ENCODE measurements at places on chromosomes 5 and 9.

GRCh38 chr5:122064992-122065391 is 13.1 kb downstream of the LOX start:
- no peak for DNase-seq

GRCh38 chr5:121257621-121258020 is 594.1 kb upstream of the FTMT start:
- no peak for DNase-seq

DNA sequence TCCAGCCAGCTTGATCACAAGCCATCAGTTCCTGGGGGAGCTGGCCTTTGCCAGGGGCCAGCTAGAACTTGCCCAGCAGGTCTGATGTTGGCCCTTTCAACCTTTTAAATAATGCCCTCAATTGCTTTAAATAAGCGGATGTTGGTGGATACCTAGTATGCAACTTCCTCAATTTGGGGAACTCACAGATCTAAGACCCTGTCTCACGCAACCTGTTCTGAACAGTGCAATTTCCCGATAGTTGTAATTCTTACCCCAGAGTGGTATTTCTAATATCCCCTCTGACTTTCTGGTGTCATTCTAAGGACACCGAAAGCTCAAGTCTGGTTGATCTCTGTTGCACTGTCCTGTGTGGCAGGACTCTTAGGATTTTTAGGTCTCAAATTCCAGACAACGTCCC is 23.1 kb downstream of the GALNT12 start:
- no peak for DNase-seq

- DNase-seq = no peak
These were observed 406.6 kb downstream of the MAT2B start for GRCh38 chr5:163912046-163912445.

GRCh38 chr9:35511453-35511852 is 21.5 kb downstream of the RUSC2 start:
- DNase-seq = no peak

DNA sequence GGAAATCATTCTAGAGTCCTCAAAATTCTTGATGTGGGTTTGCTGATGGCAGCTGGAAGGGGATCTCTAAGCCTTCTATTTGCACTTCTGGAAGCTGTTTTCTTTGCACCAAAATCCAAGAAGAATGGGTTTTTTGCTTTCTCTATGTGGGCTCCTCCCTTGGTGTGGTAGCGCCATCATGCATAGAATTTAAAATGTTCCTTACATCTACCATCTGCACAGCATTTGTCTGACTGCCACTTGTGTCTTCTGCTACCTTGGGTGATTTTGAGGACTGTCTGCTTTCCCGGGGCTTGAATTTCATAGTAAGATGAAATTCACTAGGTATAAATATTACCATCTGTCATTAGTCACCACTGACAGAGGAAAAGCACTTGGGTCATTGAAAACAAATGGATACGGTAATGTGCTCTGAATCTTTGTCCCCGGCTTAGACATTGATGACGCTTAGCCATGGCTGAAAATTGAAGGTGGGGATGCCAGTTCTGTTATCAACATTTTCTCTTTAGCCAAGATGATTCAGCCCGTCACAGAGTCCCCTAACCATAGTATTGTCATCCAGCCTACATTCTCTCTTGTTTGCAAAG is 30.0 kb downstream of the SNX30 start:
- DNase-seq = no peak

GRCh38 chr5:154788212-154788611 is 33.0 kb downstream of the LARP1 start:
- DNase-seq = no peak

- DNase-seq = no peak
These were observed 194.2 kb downstream of the NSG2 start for GRCh38 chr5:174239718-174240117.

- no peak for DNase-seq
These were observed 19.0 kb upstream of the C1QTNF3 start for GRCh38 chr5:34061993-34062392.

DNA sequence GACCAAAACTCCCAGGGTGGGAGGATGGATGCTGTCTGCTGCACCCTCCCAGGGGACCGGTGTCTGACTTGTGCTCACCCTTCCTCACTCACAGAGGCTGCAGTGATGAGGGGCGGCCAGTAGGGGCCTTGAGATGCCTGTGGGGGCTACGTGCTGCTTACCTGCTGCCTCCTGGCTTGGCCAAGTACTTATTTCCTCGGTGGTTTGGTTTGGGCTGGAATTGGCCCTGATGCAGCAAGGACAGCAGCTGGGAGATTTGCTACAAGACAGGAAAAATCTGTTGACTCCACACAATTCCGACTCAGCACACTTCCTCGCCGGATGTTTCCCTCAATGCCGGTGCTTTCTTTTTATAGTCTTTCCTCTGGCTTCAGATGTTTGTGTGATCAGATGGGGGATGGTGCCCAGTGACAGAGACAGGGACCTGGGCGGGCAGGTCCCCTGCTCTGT is 6.6 kb downstream of the PCDH12 start:
- DNase-seq = no peak

- DNase-seq = no peak
These were observed 84.4 kb downstream of the RAPGEF6 start for GRCh38 chr5:131550606-131551005.

GRCh38 chr9:129023036-129023907 is 4.9 kb downstream of the SH3GLB2 start:
- no peak for DNase-seq

DNA sequence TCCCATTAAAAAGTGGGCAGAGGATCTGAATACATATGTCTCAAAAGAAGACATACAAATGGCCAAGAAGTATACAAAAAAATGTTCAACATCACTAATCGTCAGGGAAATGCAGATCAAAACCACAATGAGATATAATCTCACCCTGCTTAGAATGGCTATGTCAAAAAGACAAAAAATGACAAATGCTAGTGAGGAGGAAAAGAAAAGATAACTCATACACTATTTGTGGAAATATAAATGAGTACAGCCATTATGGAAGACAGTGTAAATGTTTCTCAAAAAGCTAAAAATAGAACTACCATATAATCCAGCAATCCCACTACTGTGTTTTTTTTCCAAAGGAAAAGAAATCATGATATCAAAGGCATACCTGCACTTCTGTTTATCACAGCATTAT is 450.7 kb downstream of the EFNA5 start:
- no peak for DNase-seq

GRCh38 chr5:1546556-1546955 is 22.8 kb upstream of the LPCAT1 start:
- DNase-seq = no peak

DNA sequence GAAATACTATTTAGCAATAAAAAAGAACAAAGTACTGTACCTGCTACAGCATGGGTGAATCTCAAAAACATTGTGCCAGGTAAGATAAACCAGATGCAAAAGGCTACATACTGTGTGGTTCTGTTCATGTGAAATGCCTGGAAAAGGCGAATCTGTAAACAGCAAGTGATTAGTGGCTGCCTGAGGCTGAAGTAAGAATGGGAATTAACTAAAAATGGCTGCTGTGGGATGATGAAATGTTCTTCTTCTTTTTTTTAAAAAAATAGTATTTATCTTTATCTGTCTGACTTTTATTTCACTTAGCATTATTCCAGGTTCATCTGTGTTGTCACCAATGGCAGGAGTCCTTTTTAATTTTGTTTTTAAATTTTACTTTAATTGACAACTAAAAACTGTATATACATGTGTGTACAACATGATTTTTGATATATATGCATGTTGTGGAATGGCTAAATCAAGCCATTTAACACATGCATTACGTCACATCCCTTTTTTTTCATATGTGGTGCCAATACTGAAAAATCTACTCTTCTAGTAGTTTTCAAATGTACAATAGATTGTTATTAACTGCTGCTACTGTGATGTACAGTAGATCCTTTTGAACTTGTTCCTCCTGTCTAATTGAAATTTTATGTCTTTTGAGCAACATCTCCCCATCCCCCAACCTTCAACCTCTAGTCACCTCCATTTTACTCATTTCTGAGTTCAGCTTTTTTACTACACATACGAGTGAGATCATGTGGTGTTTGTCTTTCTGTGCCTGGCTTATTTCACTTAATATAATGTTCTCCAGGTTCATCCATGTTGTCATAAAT is 62.9 kb upstream of the TNFAIP8 start:
- DNase-seq = no peak

- DNase-seq = no peak
These were observed 224.6 kb downstream of the AGTPBP1 start for GRCh38 chr9:85516976-85517637.

DNA sequence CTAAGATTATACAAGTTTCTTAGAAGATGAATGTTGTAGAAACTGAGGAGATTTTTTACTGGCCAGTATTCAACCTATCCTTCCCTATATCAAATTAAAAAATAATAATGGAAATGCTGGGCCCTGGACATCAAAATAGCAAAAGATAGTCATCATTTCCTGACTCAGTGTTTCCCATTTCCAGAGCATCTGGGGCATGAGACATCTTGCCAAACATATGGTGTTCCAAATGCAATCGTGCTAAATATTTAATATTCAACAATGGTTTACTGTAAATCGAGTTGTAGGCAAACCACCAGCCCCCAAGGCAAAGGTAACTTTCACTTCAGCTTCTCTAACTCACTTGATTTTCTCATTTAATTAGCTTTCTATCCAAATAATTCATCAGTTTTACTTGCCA is 152.9 kb downstream of the FRMD3 start:
- DNase-seq = no peak

DNA sequence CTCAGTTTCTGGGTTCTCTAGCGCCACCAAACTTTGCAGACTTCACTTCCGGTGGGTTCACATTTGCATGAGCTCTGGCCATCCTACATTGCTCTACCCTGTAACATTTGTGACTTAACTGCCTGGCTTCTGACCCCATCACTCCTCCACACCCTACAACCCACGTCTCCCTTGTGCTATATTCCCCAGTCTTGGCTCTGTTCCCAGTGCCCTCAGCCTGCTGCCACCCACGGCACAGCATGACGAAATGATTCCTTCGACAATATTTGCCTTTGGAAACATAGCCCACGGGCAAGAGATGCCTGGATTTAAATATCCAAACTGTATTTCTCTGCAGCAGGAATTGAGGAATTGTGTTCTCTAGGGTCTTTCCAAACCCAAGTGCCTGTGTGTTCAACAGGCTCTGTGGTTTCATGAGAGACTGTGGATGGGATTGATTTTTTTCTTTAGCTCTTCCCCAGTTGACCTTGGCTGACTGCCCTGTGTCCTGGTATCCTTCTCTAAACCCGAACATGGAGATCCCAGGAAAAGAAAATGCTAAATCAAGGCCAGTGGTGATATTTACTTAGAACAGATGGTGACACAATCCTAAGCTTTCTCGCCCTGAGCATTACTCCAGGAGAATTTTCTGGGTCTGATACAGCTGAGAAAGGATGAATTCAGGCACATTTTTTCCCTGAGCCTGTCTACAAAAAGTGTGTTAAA is 44.4 kb upstream of the GRIA1 start:
- DNase-seq = no peak

DNA sequence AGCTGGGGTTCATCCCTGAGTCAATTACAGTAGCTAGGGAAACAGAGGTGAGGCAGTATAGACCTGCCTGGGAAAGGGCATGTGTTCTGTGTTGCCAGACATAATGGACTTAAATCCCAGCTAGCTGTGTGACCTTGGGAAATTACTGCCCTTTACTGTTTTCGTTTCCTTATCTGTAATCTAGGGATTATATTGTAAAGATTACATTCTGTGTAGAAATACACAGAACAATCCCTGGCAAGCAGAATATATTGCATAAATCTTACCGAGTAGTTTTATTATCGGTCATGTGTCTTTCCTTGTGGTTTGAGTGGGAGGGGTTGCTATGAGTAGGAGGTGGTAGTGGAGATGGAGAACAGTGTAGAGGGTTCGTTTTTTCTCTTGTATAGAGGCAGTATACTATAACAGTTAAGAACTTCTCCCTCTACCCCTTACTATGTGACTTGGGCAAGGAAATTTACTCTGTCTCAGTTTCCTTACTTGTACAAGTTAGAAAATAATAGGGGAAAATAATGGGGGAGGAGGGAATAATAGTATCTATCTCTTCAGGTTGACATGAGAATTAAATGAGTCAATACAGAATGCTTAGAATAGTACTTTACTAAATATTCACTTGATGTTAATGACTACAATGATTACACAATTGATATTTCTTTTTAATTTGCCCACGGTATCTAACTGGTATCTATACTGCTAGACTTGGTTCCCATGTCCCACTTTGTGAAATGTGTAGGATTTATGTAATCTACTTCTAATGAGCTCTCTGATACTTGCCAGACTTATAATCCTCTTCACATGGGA is 7.1 kb upstream of the DMXL1 start:
- DNase-seq = no peak

DNA sequence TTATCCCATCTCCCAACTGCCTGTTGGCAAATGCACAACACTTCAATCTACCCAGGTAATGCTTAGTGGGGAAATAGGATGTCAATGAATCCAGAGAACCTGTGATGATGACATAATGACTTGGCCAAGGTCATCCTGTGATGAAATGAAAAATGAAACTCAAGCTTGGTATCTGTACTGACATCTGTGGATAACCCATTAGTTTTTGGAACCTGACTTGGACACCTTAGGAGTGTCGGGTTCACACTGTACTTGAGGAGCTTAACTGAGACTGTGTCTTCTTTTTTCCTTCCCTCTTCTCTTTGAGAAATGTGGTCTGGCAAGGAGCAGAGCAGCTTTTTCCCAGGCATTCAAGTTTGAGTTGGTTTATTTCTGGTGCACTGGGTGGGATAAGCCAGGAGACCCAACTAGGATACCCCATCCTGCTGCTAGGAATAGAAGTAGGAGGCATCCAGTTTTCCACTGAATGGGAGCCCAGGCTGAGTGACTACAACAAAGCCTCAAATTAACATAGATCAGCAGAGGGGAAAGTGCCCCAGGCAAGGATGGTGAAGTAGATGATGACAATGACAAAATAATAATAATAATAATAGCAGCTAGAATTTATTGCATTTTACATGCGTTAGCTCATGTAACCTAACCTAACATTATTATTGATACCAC is 72.1 kb downstream of the ADRB2 start:
- no peak for DNase-seq

GRCh38 chr5:177385720-177386119 is 1.5 kb downstream of the SLC34A1 start:
- DNase-seq = no peak

- DNase-seq = no peak
These were observed 205.5 kb downstream of the NPR3 start for GRCh38 chr5:32916648-32917047.

DNA sequence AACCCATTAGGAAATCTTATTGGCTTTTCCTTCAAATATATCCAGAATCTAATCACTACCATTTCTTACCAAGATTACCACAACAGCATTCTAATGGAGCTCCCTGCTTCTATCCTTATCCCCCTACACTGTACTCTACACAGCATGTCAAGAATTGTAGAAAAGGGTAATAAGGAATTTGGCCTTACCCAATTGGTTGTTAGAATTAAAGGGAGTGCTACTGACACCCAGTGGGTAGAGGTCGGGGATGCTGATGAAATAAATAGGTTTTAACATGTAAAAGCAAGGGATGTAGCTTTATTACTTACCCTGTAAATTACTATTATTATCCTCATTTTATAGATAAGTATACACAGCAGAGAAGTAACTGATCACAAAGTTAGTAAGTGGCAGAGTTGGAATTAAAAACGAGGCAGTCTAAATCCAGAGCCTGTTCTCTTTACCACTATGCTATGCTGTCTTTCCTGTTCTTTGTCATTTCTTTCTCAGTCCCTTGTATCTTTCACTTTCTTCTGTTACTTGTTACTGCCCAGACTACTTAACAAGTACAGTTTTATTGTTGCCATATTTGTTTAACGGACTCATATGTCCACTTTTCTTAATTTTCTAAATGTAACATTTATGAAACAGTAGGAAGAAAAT is 10.5 kb downstream of the SLC38A9 start:
- DNase-seq = no peak
